Progenitor cell of endocrine pancreas (in vitro differentiated cells): ENCODE measurements at places on chromosomes 3 and 15. TPM values are rescaled to one million over a fixed set of nuclear protein-coding genes. Genes with fewer than 3 reads are reported as not detected.

- DNase-seq: no peak
Observed at GRCh38 chr15:96125721-96126415, 204.6 kb upstream of the NR2F2 start.

TMEM202 gene
- total RNA-seq: not detected in 2 replicates

GRCh38 chr15:49278751-49279150 lies 108.7 kb downstream of the GALK2 start:
- no peak for DNase-seq

GRCh38 chr3:191774485-191774884 lies 313.5 kb downstream of the PYDC2 start:
- no peak for DNase-seq

DNA sequence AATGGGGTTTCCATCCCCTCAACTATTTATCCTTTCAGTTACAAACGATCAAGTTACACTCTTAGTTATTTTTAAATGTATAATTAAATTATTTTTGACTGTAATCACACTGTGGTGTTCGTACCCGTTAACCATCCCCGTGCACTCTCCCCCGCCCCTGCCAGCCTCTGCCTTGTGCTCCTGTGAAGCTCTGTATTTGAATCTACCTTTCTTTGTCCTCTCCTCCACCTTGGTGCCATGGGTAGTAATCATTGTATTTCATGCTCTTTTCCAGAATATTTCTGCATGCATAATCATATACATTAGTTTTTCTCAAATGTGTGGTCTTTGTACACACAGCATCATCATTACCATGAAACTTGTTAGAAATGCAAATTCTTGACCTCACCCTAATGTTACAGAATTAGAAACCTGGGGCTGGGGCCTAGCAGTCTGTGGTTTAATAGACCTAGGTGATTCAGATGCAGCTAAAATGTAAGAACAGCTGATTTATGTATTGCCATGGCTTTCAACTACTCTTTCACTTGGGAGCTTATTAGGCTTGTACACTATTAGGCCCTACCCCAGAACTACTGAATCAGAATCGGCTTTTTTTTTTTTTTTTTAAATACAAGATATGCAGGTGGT lies 91.5 kb downstream of the STT3B start:
- no peak for DNase-seq

RASL12 gene
- 0.38 and 0.40 TPM in 2 replicates for total RNA-seq

SLC28A1 gene
- total RNA-seq: not detected in 2 replicates

BOC gene
- 10.8 and 14.2 TPM in 2 replicates for total RNA-seq

DNA sequence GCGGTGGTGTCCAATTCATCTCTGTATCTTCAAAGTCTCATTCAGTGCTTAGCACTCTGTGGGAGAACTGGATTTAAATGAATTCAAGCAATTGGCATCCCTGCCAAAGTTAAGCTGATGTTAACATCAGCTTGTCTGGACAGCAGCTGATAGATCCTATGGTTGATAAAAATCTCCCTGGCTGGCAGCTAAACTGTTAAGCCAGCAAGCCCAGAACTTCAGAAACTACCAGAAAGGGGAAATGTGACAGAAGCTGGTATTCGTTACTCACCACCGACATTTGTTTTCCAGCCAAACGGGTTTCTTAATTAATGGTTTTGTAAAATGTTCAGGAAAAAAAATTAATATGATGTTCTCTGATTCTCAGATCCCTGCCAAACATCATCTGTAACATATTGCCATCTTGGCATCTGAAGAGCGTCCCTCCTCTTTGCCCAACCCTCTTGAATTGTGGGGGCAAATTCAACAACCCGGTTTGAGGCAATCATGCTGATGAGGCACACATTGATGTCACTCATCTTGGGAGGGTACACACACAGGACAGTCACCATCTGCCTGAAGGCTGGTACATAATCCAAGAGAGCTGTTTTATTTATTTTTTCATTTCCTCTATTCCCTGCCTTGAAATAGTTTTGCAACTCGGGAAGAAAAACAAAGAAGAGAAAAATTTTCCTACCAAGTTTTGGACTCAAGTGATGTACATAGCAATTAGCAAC lies 76.3 kb upstream of the ABHD17C start:
- no peak for DNase-seq
